Fibroblast of pulmonary artery (primary cell): ENCODE measurements at places on chromosomes 2 and 18.

- peak; percentile 55 for DNase-seq
These were observed 678.8 kb downstream of the KCNJ3 start for GRCh38 chr2:155377266-155377680.

- DNase-seq, result peak; percentile 11
These were observed 228.6 kb upstream of the DOK6 start for GRCh38 chr18:69172046-69172445.

DNA sequence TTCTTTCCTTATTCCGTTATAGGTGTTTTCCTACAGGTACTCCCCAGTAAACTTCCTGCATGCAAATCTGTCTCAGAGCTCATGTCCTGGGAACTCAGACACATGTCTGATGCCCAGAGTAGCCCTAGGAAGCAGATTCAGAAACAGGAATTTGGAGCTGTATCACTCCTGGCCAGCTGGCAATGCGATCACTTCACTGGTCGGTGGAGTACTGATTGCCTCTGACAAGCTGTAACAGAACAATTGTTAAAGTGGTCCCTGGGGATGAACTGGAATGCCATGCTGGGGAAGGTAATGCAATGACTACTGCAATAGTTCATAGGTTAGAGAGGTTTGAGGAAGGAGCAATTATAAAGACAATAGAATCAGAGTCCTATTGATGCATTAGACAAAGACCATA is 131.6 kb upstream of the DOCK10 start:
- DNase-seq, result peak; percentile 8

- no peak for DNase-seq
These were observed 111.8 kb downstream of the HDAC4 start for GRCh38 chr2:239288951-239289511.
